ENCODE measurements at places on chromosomes 7 and 10. TPM values are rescaled to one million over a fixed set of nuclear protein-coding genes. Genes with fewer than 3 reads are reported as not detected.

MKRN1 gene
- total RNA-seq: 138 TPM

GRCh38 chr10:14952851-14953423 lies 959 bp downstream of the DCLRE1C start:
- no peak for DNase-seq

SAMD9L gene
- total RNA-seq: not detected

DNA sequence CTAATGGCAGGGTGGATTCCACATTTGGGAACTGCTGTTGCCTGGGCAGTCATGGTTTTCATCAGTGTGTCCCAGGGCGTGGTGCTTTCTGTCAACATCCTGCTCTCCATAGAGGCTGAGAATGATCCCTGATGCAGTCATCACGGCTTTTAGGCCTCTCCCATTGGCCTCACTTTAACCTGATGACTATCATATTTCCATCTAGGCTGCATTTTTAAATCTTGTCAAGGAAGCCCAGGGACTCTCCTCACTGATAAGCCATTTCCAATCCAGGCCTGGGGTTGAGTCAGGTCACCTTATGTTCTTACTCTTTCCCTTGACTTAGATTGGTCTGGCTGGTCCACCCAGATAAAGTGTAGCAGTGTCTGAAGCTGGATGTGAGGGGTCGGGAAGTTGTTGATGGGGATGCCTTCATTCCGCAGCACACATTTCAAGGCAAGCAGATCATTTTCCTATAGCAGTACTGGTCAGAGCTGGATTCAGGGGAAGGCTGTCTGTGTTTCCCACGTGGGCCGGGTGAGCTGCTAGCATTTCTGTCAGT lies 177.0 kb downstream of the AUTS2 start:
- DNase-seq: peak; percentile 29

DNA sequence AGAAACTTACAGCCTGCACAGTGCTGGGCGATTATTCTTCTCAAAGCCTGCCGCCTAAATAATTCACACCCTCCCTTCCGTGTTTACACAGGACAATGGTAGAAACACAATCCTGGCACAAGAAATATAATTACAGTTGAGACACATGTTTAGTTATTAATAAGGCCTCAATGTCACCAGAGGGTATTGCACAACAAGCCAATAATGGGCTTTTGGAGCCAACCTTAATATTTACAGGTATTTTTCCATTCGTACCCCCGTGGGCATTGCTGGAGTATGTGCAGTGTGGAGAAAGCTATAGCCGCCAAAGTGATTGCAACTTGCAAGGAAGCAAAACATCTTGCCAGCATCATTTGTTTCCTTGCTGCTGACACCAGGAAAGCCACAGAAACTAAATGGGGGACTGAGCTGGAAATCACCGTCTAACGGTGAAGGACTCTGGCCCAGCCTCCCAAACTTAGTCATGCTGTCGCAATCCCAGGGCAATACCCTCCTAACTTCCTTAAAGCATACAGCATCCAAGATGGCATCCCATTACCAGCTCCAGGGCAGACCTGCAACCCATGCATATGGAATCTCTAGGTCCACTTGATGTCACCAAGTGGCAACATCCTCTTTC lies 8.6 kb downstream of the CALN1 start:
- DNase-seq: no peak

- DNase-seq: no peak
Observed at GRCh38 chr10:88318803-88319202, 264.3 kb downstream of the RNLS start.

FAM180A gene
- total RNA-seq: not detected

DNA sequence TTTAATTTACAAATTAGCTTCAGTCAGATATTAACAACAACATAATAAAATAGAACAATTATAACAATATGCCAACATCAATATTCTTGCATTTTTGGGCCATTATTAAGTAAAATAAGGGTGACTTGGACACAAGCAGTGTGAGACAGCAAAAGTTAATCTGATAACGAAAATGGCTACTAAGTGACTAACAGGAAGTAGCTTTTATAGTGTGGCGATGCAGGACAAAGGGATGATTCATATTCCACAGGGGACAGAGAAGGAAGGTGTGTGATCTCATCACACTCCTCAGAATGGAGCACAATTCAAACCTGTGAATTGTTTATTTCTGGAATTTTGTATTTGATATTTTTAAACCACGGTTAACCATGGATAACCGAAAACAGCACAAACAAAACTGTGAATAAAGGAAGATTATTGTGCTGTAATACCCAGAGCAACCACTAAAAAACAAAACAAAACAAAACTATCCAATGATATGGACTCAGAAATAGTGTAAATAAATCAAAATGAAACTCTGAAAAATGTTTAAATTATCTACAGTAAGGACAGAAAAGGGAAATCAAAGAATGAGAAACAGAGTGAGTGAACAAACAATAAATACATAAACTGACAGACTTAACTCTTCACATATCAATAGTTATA lies 66.9 kb upstream of the TFEC start:
- no peak for DNase-seq

TRIM56 gene
- 0.61 TPM for total RNA-seq

CDC14C gene
- total RNA-seq: not detected

GRCh38 chr10:60426425-60426824 lies 36.8 kb upstream of the ANK3 start:
- no peak for DNase-seq

- DNase-seq: no peak
Observed at GRCh38 chr10:11869743-11870460, 46.7 kb downstream of the PROSER2 start.

DNA sequence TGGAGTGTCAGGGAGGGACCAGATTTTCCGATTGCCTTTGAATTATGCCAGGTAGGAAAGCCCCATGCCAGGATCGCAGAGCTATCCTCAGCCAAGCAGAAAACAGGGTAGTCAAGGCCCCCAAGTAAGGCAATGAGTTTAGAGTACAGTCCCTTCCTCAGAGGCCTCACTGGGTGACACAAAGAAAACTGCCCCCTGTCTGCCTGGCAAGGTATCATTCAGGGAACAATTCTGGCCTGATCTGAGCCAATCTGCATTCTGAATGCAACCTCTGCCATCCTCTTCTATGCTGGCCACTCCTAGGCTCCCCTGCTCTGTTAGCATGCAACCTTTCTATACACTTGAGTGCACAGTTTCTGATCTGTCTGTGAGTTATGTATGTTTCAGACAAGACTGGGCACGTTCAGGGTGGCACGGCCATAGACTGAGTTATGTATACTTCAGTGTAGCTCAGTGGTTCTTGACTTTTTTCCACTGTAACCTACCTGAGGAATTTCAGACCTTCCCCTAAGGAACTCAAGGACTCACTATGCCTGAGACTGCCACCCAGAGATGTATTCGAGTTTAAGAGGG lies 336.8 kb downstream of the PLXNA4 start:
- no peak for DNase-seq

Data from glutamatergic neuron (in vitro differentiated cells).